Motor neuron (in vitro differentiated cells): ENCODE measurements at places on chromosomes 12 and 14.

DNA sequence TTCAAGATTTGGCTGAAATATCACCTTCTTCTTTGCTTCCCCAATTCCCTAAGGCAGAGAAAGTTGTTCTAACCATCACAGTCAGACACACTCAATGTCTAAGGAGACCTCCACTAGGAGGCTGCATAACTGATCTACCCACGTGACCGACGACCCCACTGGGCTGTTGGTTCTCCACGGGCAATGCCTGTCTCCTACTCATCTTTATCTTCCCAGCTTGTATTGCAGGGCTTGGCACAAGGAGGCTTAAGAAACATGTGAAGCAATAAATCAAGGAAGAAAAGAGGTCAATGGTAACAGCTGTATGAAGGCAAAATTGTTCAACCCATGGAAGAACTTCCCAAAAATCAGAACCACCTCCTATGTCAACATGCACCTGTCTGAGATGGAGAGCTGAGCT lies 27.1 kb downstream of the NT5DC3 start:
- no peak for ATAC-seq

DNA sequence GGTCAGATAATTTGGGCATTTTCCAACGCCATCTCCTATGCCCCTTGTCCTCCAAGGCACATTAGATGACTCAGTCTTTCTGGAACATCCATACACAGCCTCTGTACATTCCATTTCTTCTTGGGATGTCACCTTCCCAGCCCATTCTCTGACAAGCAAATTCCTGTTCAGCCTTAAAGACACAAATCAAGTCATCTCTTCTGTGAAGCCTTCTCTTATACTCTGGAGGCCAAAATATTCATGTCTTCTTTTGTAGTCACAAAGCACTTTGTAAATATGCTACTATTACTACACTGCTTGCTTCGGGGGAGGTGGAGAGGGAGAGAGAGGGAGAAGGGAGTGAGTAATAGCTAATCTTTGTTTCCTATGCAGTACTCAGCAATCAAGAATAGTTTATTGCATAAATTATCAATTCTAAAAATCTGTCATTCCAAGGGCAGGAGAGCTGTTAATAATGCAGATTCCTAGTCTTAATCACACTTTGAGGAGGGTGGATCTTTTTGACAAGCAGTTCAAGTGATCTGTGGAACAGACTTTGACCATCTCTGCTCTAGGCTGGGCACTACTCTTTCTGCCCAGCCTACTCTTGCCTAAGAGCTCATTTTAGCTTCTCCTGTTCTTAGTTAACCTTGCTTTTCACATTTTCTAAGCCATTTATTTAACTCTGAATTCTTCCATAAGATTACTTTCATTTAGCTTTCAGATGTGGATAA lies 27.9 kb downstream of the KCNMB4 start:
- peak; percentile 31 for ATAC-seq

DNA sequence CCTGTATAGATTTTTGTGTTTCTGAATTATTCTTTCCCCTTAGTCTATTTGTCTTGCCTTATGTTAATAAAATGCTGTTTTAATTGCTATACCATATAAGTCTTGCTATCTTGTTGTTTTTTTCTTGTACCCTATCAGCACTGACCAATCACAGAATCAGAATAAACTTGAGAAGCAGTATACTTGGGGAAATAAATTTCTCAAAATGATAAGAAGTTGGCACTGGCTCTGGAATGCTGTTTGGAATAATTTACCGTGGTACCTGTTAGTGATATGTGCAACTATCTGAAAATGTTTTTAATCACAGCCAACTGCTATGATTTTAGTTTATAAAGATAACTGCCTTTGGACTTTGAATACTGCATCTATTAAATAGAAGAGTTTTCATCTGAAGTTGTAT lies 37.9 kb upstream of the EPS8 start:
- no peak for ATAC-seq

DNA sequence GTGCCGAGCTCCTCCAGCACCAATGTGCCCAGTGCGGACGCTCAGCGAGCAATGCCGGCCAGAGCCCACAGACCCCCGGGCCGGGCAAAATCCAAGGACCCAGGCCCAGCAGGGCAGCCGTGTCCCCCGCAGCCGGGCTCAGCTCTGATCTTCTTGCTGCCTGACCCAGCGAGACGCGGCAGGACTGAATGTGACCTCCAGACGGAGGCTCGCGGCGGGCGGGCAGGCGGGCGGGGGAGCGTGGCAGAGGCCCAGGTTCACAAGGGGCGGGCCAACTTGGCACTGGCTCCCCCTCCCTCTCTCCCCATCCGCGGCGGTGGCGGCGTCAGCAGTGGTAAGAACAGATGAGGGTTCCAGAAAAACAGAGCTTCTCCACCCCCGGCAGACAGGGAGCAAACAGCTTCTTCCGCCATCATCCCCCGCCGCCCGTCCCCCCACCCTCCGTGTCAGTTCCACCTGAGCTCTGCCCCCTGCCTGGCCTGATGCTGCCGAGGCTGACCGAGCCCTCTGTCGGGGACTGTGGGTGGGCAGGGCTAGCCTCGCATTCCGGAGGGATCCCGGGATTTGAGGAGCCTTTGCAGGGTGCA lies 94.3 kb downstream of the RFLNA start:
- peak; percentile 66 for ATAC-seq

DNA sequence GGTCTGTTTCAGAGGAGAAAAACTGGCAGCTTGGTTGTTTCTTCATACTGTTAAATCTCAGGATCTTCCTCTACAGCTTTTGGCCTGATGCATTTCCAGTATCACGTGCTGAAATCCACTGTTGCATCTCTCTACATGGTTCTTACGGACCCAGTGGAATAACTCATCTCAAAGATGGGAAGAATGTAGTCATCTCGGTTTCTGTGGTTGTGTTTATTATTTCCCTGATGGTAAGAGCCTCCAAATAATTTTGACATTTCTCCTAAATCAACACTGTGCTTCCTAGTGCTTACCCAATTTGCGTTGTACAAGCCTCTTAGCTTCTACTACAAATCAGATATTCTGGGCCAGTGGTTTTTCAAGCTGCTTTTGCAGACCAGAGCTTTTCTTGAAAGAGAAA lies 812.8 kb downstream of the C12orf50 start:
- ATAC-seq = no peak

DNA sequence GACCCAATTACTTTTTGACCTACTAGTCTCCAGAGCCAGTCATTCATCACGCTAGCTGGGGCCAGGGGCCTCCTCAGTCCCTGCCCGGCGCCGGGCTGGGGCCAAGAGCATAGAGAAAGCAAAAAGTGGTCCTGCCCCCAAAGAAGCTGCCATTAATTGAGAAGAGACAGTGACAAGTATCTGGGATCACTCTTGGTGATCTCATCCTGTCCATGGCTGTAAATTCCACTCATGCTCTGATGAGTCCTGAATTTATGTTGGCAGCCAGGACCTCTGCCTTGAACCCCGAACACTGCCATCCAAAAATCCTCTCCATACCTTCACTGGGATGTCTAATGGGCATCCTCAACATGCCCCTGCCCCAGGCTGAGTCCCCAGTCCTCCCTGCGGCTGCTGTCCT lies 34.4 kb upstream of the DLK1 start:
- no peak for ATAC-seq

GRCh38 chr12:26238341-26239121 lies 43.2 kb downstream of the SSPN start:
- no peak for ATAC-seq

- ATAC-seq = no peak
Measured at GRCh38 chr12:81295251-81295650, 217.4 kb downstream of the ACSS3 start.

DNA sequence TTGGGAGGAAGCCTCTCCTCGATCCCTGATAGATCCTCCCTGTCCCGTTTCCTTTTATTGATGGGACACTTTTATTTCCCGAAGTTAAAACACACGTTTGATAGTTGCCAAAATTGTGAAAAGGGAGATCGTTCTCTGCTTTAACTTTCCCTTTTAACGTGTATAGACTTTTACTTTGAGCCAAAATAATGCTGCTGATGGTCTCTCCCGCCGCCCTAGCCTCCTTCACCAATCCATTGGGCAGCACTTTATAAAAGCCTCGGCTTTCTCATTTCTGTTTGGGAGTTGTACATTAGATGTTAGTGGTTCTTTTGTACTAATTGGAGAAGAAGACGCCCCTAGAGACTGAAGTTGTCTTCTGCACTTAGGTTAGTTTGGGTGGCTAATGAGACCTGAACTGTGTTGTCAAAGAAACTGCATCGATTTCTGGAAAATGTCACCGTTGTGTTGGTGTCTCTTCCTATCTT lies 1.4 kb downstream of the TMTC2 start:
- no peak for ATAC-seq

- ATAC-seq = no peak
Measured at GRCh38 chr12:53476769-53477209, 22.5 kb downstream of the MAP3K12 start.

GRCh38 chr12:109014984-109015765 lies 5.7 kb downstream of the SVOP start:
- no peak for ATAC-seq

GRCh38 chr12:86435053-86435452 lies 178.9 kb upstream of the MGAT4C start:
- ATAC-seq = no peak

DNA sequence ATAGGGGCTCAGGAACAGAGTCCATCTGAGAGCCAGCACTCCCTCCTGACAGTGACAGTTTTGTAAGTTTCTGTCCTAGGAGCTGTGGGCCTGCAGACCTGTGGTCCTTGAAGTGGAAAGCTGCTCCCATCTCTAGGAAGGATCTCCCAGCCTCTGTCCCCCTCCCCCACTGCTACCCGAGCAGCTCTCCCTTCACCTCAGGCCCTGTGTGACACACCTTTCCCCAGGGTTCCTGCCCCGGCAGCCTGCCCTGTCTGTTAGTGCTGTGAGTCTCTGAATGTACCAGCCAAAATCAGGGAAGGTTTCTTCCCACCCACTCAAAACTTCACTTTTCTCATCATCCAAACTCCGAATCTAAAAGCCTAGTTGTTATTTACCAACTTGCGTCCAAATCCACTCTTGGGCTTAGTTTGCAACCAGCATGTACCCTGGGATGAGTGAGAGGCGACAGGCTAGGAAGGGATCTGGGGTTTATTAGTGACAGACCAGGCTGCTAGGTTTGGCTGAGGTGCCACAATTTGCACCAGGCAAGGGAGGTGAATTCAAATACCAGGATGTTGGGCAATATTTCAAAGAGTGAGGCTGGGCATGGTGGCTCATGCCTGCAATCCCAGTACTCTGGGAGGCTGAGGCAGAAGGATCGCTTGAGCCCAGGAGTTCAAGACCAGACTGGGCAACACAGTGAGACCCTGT lies 39.9 kb downstream of the NINJ2 start:
- no peak for ATAC-seq

DNA sequence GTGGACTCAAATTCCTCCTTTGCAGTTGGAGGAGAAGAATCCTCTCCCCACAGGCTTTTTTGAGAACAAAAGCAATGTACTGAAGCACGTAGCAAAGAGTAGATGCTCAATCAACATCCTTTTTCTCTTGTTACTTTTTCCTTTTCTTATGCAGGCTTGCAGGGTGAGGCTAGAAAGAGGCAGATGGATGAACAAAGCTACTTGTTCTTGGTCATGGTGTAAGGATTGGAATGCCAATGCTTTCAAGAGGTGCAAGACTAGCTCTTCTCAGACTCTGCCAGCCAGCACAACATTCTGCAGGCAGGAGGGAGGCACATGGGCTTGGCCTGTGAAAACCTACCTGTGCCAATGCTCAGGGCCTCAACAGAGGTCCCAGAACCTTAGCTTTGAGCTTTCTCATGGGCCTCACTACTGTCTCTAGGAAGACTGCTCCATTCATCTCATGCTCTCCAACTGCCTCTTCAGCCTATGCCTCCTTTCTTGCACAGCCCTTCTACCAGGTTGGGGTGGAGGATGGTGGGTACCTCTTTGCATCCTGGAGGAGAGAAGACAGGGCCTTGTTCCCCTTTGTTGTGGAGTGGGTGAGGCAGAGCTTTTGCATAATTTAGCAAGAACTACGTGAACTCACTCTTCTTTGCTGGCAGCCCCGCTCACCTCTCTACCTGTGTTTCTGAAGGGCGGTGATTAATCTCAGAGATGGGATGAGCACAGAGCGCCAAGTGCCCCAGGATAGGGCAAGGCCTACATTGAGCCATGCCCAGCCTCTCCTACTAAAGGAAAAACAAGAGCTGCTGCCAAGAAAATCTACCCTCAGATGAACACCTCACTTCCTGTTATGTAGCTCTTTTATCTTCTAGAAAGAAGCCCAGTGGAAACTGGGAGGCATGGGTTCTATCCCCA lies 1119.7 kb downstream of the VRK1 start:
- no peak for ATAC-seq

- peak; percentile 85 for ATAC-seq
Measured at GRCh38 chr14:33165144-33165925, 226.7 kb downstream of the NPAS3 start.

DNA sequence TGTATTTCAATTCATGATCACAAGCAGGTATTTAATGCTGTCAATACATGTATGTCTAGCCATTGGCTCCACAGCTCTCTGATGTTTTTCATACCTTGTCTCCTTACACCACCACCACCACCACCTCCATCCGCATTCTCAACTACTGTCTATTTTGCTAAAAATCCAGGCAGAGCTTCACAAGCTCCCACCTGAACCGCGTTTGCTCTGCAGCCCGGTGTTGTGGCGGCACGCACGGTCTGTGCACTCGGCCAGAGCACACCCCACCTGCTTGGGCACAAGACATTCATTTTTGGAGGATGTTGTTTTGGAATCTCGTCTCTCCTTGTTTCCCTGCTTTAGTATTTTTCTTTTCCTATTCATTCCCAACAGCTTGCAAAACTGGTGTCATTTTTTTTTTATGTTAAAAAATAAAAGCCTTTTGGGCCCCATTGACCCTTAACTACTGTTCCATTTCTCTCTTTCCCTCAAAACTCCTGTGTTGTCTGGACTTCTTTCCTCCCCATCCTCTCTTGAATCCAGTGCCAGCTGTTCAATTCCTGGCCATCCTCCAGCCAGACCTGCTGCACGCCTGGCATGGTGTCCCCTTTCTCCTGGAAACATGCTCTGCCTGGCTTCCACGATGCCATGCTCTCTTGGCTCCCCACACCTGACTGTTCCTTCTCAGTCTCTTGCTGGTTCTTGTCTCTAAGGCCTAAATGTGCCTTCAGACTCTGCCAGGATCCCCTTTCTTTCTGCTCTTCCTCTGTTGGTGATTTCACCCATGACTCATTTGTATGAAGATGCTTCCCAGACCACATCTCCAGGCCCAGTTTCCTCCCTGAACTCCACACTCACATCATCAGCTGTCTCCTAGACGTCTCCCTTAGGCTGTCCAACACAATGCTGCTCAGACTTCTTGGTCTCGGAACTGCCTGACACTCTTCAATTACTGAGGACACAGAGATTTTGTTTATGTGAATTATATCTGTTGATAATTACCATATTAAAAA lies 37.9 kb downstream of the PIWIL1 start:
- ATAC-seq = no peak

DNA sequence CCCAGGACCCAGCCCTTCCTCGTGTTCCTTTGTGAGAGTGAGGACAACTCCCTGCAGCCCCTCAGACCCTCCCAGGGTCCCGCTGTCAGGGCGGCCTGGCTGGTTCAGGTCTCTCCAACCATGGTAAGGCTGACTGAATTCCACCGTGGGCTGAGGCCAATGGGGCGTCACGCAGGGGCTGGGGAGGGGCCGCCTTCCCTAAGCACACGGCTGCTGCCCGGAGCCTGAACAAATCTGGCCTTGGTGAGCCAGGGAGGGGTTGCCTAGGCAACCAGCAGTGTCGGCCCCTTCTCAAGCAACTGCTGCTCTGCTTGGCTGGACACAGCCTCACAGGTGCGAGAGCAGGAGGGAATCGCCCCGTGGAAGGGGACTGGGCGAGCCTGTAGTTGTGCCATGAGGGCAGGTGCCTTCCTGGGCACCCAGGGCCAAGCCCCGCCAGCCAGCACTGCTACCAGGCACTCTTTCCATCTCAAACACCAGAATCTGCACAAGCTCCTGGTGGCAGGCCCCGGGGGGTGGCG lies 37.0 kb upstream of the GALNT9 start:
- no peak for ATAC-seq

- ATAC-seq = no peak
Measured at GRCh38 chr12:67994046-67994445, 4.8 kb downstream of the IFNG-AS1 start.
